ENCODE measurements at places on chromosomes 6 and 20. TPM values are rescaled to one million over a fixed set of nuclear protein-coding genes. Genes with fewer than 3 reads are reported as not detected.

The SIRPB1 gene
- 2.6 TPM for total RNA-seq

The MOG gene
- not detected for total RNA-seq

DNA sequence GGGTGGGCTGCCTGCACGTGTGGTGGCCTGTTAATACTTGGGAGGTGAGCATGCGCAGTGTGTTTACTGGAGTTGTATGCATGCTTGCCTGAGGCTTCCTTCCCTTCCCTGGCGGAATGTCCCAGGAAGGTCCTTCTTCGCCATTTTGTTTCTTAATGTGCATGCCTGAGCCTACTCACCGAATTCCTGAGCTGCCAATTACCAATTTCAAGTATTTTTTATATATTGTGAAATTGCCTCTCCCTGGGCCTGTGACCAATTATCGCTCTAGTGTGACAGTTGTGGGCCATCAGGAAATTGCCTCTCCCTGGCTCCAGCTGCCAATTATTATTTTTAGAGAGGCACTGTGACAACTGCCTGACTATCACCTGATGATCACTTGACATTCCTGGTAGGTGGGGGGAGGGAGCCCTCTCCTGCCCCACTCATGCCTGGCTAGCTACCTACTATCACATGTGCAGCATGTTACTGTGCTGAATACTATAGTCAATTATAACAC is 70.0 kb downstream of the FAM50B start:
- no peak for DNase-seq

The CCDC28A gene
- 22.2 TPM for total RNA-seq

GRCh38 chr6:7542874-7543624 is 1.6 kb downstream of the DSP start:
- no peak for DNase-seq

The PPIL4 gene
- 25.0 TPM for total RNA-seq

DNA sequence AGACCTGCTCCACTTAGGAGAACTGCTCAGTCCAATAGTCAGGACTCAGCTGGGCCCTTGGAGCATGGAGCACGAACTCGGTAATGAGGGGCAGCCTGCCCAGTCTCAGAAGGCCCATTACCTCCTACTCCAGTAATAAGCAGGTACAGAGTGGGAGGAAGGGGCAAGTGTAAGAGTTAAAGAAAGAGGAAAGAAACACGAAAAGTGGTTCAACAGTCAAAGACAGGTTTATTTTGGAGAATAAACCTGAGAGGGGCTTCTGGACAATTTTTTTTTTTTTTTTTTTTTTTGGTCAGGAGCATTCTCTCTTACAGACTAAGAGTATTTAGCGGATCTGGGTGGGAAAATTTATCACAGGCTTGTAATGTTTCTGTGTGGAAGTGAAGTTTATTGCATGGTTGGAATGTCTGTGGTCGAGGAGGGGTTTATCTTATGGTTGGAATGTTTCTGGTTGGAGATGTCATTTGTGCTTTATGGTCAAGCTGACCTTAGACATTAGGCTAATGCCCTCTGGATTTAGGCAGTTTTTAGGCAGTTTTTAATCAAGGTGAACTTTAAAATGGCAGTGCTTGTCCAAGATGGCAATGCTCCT is 340.1 kb downstream of the BCKDHB start:
- no peak for DNase-seq

DNA sequence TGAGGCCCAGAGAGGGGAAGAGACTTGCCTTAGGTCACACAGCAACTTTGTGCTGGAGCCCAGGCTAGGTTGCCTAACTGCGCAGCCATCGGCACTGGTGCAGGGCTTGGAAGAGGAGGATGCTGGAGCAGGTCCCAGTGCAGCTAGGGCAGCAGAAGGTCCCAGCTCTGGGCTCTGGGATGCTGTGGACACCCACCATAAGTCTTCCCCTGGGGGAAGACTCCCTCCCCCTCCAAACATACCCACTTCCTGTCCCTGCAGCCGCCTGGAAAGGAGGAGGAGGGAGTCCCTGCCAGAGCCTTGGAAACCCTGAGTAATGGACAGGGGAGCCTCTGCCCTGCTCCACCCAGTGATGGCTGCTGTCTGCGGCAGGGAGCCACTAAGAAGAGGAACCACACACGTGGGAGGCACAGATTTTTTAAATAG is 93.6 kb downstream of the NCR2 start:
- no peak for DNase-seq

The USP49 gene
- total RNA-seq = 15.1 TPM

DNA sequence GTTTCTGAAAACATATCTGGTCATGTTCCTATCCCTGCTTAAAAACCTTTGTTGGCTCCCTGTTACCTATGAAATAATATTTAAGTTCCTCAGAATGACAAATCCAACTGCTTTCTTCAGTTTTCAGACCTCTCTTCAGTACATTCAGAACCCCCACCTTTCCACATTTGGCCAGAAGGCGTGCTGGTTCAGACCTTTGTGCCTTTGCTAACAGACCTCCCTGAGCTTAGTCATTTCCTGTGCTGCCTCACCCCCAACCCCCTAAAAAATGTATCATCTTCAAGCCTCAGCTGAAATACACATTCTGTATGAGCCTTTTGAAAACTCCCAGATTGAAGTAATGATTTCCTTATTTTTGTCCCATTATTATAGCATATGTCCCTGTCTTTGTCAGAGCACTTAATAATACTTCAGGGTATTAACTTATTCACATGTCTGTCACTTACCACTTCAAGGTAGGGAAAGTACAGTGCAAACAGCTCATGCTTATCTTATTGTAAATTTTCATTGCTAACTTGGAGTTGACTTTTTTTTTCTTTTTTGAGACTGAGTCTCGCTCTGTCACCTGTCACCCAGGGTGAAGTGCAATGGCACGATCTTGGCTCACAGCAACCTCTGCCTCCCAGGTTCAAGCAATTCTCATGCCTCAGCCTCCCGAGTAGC is 19.7 kb downstream of the FAM217A start:
- peak; percentile 59 for DNase-seq

DNA sequence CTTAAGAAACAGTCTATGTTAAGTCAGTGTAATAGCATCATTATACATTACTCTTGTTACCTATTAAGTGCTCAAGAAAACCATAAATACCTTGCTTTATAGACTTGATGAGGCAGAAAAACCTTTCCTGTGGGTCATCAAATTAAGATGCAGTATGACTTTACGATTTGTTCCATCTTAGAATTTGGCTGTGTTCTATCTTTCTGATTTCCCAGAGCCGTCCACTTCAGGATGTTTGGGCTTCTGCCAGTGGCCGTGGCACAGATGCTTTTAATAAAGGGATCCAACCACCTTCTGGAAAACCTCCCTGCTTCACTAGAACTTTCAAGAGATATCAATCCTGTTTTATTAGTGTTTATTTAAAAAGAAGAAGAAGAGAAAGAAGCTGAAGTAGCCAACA is 71.2 kb downstream of the PDE7B start:
- no peak for DNase-seq

The LY6G5C gene
- 2.7 TPM for total RNA-seq

The ECT2L gene
- not detected for total RNA-seq

DNA sequence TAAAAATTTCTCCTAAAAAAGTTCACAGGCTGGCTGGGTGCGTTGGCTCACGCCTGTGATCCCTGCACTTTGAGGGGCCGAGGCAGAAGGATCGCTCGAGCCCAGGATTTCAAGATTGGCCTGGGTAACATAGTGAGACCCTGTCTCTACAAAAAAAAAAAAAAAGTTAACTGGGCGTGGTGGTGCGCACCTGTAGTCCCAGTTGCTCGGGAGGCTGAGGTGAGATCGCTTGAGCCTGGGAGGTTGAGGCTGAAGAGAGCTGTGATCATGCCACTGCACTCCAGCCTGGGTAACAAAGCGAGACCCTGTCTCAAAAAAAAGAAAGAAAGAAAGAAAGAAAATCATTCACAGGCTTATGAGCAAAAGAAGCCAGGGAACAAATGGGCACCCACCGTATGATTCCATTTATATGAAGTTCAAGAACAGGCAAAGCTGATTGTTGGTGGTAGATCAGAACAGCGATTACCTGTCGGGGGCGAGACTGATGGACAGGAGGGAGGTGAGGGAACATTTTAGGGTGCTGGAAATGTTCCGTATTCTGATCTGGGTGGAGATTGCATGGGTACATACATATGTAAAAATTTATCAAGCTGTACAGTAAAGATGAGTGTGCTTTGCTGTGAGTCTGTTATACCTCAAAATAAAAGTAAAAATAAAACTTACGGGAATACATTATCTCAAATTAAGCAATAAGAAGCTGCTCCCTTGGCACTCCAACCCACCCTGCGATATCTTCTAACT is 77.1 kb downstream of the FGD2 start:
- DNase-seq = no peak

GRCh38 chr6:35089935-35090505 is 51.1 kb downstream of the TCP11 start:
- DNase-seq = no peak

The ADISSP gene
- 12.3 TPM for total RNA-seq

DNA sequence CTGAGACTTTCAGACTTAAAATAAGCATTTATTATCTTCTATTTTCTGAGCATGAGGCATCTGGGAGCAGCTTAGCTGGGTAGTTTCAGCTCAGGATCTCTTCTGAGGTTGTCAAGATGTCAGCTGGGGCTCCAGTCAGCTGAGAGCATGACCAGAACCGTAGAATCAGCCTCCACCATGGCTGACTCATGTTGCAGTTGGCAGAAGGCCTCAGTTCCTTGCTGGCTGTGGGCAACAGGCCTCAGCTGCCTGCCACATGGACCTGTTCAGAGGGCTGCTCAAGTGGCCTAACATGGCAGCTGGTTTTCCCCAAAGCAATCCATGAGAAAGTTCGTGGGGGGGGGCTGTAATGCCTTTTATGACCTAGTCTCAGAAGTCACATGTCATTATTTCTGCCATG is 142.3 kb downstream of the LY86 start:
- DNase-seq = no peak

The SLC44A4 gene
- total RNA-seq = 0.48 TPM

DNA sequence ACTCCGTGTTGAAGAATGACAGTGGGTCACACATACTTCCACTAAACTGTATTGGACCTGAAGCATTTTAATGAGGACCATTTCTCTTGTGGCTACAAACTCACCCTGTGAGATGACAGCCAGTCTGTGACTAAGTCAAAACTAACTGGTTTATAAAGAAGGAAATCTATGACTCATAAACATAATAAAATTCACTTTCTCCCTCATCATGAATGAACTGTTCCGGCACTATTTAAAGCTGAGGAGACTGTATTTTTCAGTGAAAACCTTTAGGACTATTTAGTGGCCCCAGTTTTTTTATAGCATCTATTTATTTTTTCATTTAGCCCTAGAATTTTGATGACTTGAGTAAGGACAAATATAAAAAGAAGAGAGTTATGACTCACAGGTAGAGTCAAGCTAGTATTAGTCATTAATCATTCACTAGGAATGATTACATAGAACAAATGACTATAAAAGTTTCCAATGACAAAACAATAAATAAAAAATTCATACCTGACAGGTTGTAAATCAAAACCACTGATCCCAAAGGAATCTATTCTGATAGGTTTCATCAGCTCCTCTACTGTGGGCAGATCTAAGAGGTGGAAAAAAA is 34.2 kb downstream of the CEP162 start:
- no peak for DNase-seq

DNA sequence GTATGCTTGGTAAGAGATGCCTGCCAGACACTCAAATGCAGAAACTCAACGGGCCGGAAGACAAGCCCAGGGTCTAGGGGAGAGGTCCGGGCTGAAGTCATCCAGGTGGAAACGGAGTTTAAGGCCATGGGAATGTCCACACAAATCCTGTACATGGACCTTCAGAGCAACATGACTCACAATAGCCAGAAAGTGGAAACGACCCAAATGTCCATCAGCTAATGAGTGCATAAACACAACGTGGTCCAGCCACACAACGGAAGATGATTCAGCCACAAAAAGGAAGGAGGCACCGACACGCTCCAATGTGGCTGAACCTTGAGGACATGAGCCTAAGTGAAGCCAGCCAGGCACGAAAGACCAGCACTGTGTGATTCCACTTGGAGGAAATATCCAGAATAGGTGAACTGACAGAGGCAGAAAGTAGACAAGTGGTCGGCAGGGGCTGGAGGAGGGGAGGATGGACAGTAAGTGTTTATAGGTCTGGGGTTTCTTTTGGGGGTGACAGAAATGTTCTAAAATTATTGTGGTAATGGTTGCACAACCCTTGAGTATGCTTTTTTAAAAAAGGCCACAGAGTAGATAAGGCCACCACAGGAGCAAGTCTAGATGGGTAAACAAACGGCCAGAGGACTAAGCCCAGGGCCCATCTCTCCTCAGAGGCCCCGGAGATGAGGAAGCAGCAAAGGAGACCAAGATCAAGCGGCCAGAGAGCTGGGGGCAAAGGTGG is 105.6 kb downstream of the PREX1 start:
- DNase-seq = peak; percentile 48

GRCh38 chr6:125802943-125803377 is 12.2 kb downstream of the NCOA7 start:
- DNase-seq = no peak

- no peak for DNase-seq
These were observed 12.4 kb upstream of the GHRH start for GRCh38 chr20:37273988-37274387.

- no peak for DNase-seq
These were observed 214.6 kb upstream of the CNR1 start for GRCh38 chr6:88380618-88381288.

The TBXT gene
- total RNA-seq = not detected

- DNase-seq = no peak
These were observed 37.4 kb upstream of the TNFAIP3 start for GRCh38 chr6:137829641-137830083.

DNA sequence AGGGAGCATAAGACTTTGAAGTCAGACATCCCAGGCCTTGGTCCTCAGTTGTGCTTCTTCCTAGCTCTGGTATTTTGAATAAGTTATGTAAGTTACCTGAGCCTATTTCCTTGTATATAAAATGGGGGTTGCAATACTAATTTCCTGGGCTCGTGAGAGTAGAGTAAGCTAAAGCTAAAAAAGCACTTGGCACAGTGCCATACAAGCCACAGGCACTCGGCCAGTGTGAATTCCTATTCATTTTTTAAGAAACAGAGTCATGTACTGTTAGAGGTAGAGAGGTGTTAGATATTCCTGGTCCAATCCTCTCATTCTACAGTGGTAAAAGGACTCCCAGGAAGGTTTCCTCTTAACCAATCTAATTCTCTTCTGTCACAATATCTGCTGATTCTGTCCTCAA is 79.6 kb upstream of the EPB41L1 start:
- no peak for DNase-seq

The RIMS1 gene
- total RNA-seq = not detected

GRCh38 chr20:31968291-31969126 is 558 bp downstream of the XKR7 start:
- peak; percentile 85 for DNase-seq

DNA sequence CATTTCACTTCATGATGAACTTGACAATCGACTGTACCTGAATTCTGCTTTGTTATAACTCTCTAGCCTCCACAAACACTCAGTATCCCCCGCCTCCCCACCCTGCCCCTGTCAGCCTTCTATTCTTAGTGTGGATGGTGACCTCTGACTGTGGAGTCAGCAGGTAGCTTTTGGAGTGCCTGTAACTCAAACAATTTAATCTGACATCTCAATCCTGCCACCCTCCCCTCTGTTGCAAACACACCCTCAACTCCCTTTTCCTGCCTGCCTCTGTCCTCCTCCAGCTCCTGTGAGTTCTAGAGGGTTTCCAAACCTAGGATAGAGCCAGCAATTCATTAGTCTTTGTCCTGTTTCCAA is 20.3 kb downstream of the DAAM2 start:
- no peak for DNase-seq
